ENCODE measurements at places on chromosomes 4 and X.

GRCh38 chr4:1618438-1618837 lies 65.7 kb downstream of the FAM53A start:
- H3K4me3 ChIP-seq, result no peak overlapping the region
- peaks cover 2% of the 10 kb centered on the region for H3K27me3 ChIP-seq
- H3K27ac ChIP-seq, result no peak overlapping the region
- no peak for DNase-seq
- H3K4me1 ChIP-seq, result peaks cover 15% of the 10 kb centered on the region
- peaks cover 11% of the 10 kb centered on the region for H3K36me3 ChIP-seq

DNA sequence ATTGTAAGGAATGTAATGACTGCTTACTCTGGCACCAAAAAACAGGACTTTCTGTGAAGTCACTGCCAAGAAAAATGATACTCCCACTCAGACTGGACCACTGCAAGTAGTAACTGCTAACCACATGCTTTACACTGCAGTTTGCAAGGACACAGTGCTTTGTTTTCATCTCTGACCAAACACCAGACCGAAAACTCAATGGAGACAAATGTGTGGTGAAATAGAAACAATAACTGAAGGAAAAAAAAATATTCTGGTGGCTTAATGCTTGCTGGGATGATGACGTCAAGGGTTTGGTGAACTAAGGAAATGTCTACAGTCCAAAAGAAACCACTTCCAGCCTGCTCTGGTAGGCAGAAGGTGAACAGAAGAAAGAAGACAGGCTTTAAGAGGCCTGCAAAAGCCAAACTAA lies 13.2 kb downstream of the GPC4 start:
- no peak overlapping the region for H3K27ac ChIP-seq
- DNase-seq, result no peak
- no peaks in the 10 kb centered on the region for H3K4me1 ChIP-seq

DNA sequence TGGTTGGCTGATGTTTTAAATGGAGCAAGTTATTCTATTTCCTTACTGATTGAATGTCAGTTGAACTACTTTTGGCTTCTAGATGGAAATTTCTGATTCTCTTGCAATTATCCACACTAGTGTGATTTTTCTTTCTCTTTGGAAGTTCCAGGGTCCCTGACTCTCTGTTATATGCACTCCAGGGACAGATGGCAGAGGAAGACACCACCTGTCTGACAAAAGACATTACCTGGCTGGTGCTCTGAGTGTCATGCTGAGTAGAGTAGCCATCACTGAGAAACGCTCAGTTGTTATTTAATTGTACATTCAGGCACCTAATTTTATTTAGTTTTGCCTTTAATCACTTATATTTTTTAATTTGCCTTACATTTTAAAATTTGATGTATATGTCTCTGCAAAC lies 105.4 kb upstream of the TLL1 start:
- no peaks in the 10 kb centered on the region for H3K36me3 ChIP-seq
- no peak for DNase-seq
- no peaks in the 10 kb centered on the region for H3K27me3 ChIP-seq

DNA sequence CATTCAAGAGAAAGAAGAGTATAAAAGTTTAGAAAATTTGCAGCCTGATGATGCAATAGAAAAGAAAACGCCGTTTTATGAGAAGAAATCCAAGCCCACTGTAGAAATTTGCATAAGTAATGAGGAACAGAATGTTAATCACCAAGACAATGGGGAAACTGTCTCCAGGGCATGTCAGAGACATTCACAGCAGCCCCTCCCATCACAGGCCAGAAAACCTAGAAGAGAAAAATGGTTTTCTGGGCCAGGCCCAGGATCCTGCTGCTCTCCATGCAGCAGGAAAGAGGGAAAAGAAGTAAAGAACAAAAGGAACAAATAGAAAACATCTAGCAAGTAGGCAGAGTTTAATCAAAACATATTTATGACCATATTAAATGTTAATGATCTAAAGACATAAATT lies 119.0 kb downstream of the ANKRD50 start:
- DNase-seq, result no peak
- H3K27ac ChIP-seq, result no peak overlapping the region
- no peaks in the 10 kb centered on the region for H3K4me1 ChIP-seq
- no peaks in the 10 kb centered on the region for H3K27me3 ChIP-seq

DNA sequence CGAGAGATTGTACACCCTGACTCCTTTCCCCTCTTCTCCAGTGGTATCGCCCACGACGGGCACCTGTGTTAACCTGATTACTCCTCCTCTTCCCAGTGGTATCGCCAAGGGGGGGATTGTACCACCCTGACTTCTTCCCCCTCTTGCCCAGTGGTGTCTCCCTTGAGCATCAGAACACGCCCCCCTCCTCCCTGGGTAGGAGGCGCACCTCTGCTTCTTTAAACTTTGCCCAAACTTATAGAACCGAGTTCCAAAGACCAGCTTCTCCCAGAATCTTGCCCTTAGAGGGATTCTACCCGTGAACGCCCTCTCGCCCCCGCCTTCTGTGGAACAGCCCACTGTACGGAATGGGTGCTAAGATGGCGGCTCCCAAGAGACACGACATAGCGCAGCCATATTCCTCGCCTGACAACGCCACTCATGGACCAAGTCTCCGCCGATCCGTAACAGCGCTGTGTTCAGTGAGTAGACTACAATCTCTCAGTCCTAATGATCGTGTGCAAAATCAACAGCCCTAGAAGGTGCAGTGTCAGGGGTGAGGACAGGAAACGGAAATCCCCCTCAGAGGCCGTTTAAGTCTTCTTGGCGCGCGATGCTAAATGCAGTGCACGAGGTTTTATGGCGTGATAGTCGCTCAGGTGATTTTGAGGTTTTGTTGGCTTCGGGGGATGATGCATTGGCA lies 4.2 kb upstream of the ZNF157 start:
- H3K27me3 ChIP-seq, result no peaks in the 10 kb centered on the region
- H3K27ac ChIP-seq, result peak overlapping the region; percentile 91
- peak overlapping the region; percentile 99 for H3K4me3 ChIP-seq
- peaks cover 1% of the 10 kb centered on the region for H3K36me3 ChIP-seq
- peaks cover 19% of the 10 kb centered on the region for H3K4me1 ChIP-seq

GRCh38 chrX:22063284-22063683 lies 31.2 kb downstream of the PHEX start:
- H3K36me3 ChIP-seq, result no peaks in the 10 kb centered on the region
- H3K4me3 ChIP-seq, result peak overlapping the region; percentile 0
- H3K27me3 ChIP-seq, result no peaks in the 10 kb centered on the region
- peak overlapping the region; percentile 42 for H3K27ac ChIP-seq

DNA sequence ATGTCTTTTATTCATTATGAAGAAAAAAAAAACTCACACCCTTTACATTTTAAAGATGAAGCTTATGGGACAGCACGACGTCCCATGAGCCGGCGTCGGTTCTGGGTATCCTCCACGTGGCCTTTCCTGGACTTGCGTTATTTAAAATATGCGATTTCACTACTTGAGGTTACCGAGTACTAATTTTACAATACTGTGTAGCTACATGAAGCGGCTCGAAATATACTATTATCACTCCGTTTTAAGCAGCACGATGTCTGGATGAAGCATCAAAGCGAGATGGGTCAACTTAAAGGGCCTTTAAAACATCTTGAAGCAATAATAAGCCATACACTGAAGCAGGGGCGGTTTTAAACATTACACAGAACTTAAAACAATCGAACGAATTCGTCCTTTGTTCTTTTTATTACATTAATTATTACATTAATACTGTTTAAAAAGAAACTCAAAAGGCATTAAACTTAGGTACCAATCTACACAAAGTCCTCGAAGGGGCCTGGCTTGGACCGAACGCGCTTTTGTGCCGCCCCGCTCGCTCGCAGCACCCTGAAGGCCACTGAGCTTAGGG lies 1.4 kb upstream of the KLF3 start:
- H3K27me3 ChIP-seq, result no peaks in the 10 kb centered on the region
- no peaks in the 10 kb centered on the region for H3K36me3 ChIP-seq
- H3K27ac ChIP-seq, result peak overlapping the region; percentile 60

DNA sequence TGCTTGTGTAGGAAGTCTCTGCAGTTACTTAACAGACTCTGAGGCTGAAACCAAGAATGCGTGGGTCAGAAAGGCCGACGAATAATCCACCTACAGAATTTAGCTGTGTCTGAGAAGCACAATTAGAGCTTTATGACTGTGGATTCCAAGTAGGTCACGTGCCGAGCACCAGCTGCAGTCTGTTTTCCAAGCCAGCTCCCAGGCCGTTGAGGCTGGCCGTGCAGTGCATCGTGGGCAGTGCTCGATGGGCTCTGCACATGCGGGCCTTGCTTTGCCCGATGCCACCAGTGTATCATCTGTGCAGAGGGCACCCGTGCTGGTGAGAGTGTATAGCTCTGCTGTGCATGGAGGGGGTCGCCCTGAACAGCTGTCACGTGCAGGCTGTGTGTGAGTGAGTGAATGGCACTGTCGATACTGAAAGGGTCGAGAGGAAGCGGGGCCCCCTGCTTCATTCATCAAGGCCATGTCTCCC lies 67.5 kb upstream of the CLDN34 start:
- H3K27me3 ChIP-seq, result peaks cover 6% of the 10 kb centered on the region
- no peaks in the 10 kb centered on the region for H3K4me1 ChIP-seq
- no peak overlapping the region for H3K27ac ChIP-seq
- no peak for DNase-seq
- peaks cover 2% of the 10 kb centered on the region for H3K36me3 ChIP-seq

- H3K27ac ChIP-seq, result peak overlapping the region; percentile 84
- DNase-seq, result no peak
- peak overlapping the region; percentile 52 for H3K4me3 ChIP-seq
- no peaks in the 10 kb centered on the region for H3K27me3 ChIP-seq
- no peaks in the 10 kb centered on the region for H3K36me3 ChIP-seq
- peaks cover 4% of the 10 kb centered on the region for H3K4me1 ChIP-seq
These were observed 20.5 kb upstream of the OPN1LW start for GRCh38 chrX:154123241-154124219.

DNA sequence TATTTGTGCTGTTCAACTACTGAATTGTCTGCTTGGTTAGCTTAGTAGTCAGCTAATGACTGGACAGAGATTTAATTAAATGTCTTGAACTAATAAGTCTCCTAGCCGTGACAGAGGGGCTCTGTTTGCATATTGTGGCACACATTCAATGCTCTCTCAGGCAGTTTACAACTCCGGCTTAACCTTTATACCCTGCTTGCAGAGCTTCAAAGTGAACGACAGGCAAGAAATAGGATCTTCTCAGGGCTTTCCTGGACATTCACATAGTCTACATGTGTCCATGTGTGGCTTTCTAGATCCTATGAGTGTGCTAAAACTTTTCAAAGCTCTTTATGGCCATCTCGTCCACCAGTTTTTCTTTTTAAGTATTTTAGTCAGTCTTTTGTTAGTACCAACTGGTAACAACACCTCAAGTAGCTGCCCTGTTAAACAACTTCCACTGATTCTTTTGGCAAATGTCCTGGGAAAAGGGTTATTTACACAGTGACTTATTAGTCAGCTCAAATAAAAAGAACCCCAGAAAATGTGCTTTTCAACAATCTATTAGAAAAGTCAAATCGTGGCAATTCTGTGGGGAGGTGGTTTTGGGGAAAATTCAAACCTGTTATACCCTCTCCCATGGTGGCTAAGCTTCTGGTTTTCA lies 28.6 kb downstream of the OR13H1 start:
- no peak overlapping the region for H3K4me3 ChIP-seq
- H3K4me1 ChIP-seq, result no peaks in the 10 kb centered on the region
- no peaks in the 10 kb centered on the region for H3K36me3 ChIP-seq
- no peaks in the 10 kb centered on the region for H3K27me3 ChIP-seq
- DNase-seq, result no peak

GRCh38 chr4:108849611-108850168 lies 86.8 kb upstream of the ETNPPL start:
- H3K36me3 ChIP-seq, result no peaks in the 10 kb centered on the region
- H3K4me1 ChIP-seq, result no peaks in the 10 kb centered on the region
- no peak overlapping the region for H3K4me3 ChIP-seq
- no peak overlapping the region for H3K27ac ChIP-seq

- no peak for DNase-seq
- no peaks in the 10 kb centered on the region for H3K27me3 ChIP-seq
- peaks cover 7% of the 10 kb centered on the region for H3K4me1 ChIP-seq
- no peak overlapping the region for H3K27ac ChIP-seq
These were observed 13.1 kb upstream of the FAM13A start for GRCh38 chr4:89070041-89070440.

- no peak overlapping the region for H3K27ac ChIP-seq
- no peak overlapping the region for H3K4me3 ChIP-seq
- H3K4me1 ChIP-seq, result peaks cover 10% of the 10 kb centered on the region
- H3K36me3 ChIP-seq, result no peaks in the 10 kb centered on the region
- DNase-seq, result no peak
These were observed 144.8 kb upstream of the PLAC1 start for GRCh38 chrX:134803060-134803459.

GRCh38 chrX:35622040-35622439 lies 176.1 kb upstream of the MAGEB16 start:
- no peak overlapping the region for H3K4me3 ChIP-seq
- no peaks in the 10 kb centered on the region for H3K36me3 ChIP-seq
- no peaks in the 10 kb centered on the region for H3K27me3 ChIP-seq
- no peak for DNase-seq

- H3K27ac ChIP-seq, result no peak overlapping the region
- DNase-seq, result no peak
- no peaks in the 10 kb centered on the region for H3K4me1 ChIP-seq
- no peaks in the 10 kb centered on the region for H3K36me3 ChIP-seq
- peaks cover 2% of the 10 kb centered on the region for H3K27me3 ChIP-seq
These were observed 97.2 kb downstream of the CEP44 start for GRCh38 chr4:174380699-174381439.

- no peak for DNase-seq
- peaks cover 7% of the 10 kb centered on the region for H3K27me3 ChIP-seq
- no peaks in the 10 kb centered on the region for H3K4me1 ChIP-seq
These were observed 37.1 kb upstream of the SETD7 start for GRCh38 chr4:139593091-139593564.

DNA sequence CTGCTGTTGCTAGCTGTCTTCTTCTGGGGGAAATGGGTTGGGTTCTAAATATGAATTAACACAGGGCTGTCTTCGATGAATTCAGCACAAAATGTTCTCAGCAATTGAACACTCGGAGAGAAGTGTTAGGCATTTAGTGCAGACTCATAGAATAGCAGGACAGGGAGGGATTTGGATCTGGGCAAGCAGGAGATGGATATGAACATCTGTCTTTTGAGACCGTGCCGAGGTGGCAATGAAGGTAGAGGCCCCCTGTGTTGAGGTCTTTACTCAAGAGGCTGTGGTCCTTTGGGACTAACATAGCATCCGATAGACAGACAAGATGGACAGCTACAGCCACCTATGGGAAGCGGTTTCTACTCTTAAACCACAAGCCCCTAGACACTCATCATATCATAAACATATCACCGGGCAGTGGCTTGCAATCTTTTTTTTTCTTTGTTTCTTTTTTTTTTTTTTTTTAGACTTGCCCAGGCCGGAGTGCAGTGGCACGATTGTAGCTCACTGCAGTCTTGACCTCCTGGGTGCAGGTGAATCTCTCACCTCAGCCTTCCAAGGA lies 6.7 kb downstream of the CD99 start:
- H3K36me3 ChIP-seq, result peaks cover 15% of the 10 kb centered on the region
- H3K27me3 ChIP-seq, result no peaks in the 10 kb centered on the region
- H3K4me3 ChIP-seq, result peak overlapping the region; percentile 61
- H3K4me1 ChIP-seq, result peaks cover 64% of the 10 kb centered on the region
- DNase-seq, result no peak

DNA sequence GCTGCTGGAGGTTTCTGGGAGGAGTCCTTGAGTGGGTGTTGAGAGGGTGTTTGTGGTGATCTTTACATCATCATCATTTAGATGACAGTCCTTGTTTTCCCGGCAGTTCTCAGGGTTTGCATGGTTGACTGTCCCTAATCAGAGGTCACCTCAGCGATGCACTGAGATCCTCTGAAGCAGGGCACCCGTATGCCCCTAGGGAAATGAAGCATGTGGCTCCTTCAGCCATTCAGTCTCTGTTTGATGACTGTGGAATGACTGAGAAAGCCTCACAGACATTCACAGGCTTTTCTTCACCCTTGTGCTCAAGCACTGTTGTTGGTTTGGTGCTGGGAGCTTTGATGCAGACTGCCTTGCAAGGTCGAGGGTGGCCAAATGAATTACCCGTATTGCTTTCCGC lies 474.7 kb downstream of the SPRY1 start:
- DNase-seq, result no peak
- no peaks in the 10 kb centered on the region for H3K27me3 ChIP-seq
- no peak overlapping the region for H3K27ac ChIP-seq
- no peak overlapping the region for H3K4me3 ChIP-seq
- H3K4me1 ChIP-seq, result no peaks in the 10 kb centered on the region
- H3K36me3 ChIP-seq, result no peaks in the 10 kb centered on the region
